M059J (cell line): ENCODE measurements at places on chromosomes 16 and 17.

- no peak for DNase-seq
Observed at GRCh38 chr17:57939797-57940196, 15.4 kb downstream of the CUEDC1 start.

- no peak for DNase-seq
Observed at GRCh38 chr17:52124993-52125392, 33.5 kb downstream of the CA10 start.

- no peak for DNase-seq
Observed at GRCh38 chr16:2852731-2853507, 5.1 kb downstream of the PRSS22 start.

GRCh38 chr17:64460955-64461354 is 12.0 kb downstream of the MILR1 start:
- DNase-seq: no peak

- no peak for DNase-seq
Observed at GRCh38 chr17:48725288-48726064, 2.5 kb downstream of the PRAC2 start.

- DNase-seq: no peak
Observed at GRCh38 chr16:3977376-3977775, 96.9 kb upstream of the CREBBP start.

DNA sequence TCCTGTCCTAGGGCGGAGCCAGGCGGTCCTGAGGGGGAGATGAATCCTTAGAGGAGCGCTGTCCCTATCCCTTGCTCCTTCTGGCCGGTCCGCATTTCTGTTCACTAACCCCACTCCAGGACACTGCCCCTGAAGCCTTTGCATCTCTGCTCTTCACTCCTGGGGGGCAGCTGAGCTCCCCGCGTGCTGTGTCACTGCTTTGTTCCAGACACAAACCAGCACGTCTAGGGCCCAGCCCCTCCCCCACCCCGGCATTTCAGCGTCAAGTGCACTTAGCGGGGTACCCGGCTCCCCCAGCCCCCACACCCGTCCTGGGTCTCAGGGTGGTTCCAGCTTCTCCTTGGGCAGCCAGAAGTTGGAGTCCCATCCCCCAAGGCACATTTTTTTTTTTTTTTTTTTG is 8.9 kb downstream of the CORO6 start:
- DNase-seq: no peak

GRCh38 chr16:27226476-27226875 is 23.1 kb downstream of the KDM8 start:
- no peak for DNase-seq

GRCh38 chr16:50696575-50697420 is 3.4 kb downstream of the NOD2 start:
- peak; percentile 89 for DNase-seq

- peak; percentile 98 for DNase-seq
Observed at GRCh38 chr17:72338847-72339790, 218.3 kb downstream of the SOX9 start.

- DNase-seq: no peak
Observed at GRCh38 chr17:72606656-72607055, 485.8 kb downstream of the SLC39A11 start.

- DNase-seq: no peak
Observed at GRCh38 chr16:57728336-57729181, 7.0 kb upstream of the KATNB1 start.

- no peak for DNase-seq
Observed at GRCh38 chr17:71477356-71477755, 643.5 kb upstream of the SOX9 start.

- no peak for DNase-seq
Observed at GRCh38 chr16:72173997-72174396, 2.0 kb upstream of the PMFBP1 start.

DNA sequence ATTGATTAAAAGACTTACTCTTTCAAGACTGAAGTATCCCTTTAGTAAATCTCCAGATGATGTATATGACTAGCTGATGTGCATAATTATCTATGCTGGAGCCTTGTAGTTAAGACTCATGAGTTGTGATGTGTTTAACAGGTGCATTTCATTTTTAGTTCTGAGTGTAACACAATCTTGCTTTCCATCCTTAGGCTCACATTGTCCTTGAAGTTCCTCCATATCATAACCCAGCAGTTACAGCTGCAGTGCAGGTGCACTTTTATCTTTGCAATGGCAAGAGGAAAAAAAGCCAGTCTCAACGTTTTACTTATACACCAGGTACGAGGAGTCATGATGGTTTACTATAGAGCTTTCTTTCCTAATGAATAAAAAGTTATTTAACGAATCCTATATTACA is 52.9 kb downstream of the ESRP2 start:
- no peak for DNase-seq

- no peak for DNase-seq
Observed at GRCh38 chr16:49504023-49504364, 130.4 kb downstream of the C16orf78 start.

- no peak for DNase-seq
Observed at GRCh38 chr16:22924492-22924891, 110.5 kb downstream of the HS3ST2 start.

GRCh38 chr17:63498626-63499195 is 21.9 kb downstream of the ACE start:
- peak; percentile 42 for DNase-seq

DNA sequence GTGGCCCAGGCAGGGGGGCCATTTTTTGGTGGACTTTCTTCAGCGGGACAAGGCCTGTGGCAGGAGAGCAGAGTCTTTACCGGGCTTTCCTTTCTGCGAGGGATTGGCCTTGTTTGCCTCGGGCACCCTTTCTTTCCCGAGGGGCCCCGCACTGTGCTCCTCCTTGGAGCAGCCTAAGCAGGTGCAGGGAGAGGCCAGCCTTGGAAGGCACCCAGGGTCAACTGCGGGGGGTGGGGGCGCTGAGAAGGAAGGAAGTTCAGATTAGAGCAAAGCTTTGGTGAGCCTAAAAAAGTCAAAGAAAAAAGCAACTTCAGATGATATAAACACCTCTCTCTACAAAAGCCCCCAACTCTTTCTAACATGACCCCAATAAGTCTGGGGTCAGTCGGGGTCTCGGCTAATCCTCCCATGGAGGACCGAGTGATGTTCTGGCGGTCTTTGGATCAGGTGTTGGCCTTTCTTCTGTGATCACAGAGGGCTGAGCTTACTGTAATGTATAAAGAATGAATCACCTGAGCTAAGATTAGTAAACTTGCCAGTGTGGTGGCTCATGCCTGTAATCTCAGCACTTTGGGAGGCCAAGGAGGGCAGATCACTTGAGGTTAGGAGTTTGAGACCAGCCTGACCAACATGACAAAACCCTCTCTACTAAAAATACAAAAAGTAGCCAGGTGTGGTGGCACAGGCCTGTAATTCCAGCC is 63.0 kb downstream of the PGS1 start:
- DNase-seq: no peak

DNA sequence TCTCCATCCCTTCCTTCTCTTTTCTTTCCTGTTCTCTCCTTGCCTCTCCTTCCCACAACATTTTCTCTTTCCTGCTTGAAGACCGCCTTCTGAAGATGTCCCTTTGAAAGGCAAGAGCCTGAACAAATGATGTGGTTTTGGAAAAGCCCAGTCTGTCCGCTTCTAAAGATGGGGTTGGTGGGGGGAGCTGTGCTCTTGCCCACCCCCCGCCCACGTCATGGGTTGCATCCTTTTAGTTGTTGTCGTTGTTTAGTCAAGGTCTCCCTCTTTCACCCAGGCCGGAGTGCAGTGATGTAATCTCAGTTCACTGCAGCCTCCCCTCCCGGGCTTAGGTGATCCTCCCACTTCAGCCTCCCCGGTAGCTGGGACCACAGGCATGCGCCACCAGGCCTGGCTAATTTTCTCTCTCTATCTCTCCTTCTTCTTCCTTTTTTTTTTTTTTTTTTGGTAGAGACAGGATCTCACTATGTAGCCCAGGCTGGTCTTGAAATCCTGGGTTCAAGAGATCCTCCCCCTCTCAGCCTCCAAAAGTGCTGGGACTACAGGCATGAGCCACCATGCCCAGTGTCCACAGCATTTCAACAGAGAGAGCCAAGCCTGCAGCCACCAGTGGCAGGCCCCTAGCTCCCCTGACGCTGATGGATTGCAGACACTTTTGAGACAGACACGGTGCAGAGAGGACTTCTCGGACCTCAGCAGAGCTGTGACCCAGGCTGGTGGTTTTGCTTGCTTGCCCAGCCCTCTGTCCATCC is 26.0 kb upstream of the CIBAR2 start:
- no peak for DNase-seq

DNA sequence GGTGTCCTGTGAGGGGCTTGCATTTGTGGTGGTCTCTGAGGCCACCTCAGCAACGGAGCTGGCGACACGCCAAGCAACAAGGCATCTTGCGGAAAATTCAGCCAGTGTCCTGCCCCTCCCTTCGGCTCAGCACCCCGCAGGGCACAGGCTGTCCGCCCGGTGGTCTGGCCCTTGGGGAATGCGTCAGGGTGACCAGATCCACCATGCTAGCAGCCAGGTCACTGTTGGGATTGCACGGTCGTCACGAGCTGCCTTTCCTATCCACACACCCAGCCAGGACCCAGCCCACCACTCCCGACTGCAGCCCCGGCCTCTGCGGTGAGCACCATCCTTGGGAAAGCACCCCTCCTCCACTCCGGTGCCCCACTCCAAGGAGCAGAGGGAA is 221.2 kb downstream of the NTN1 start:
- DNase-seq: no peak

GRCh38 chr16:20906341-20907255 is 6.0 kb downstream of the LYRM1 start:
- peak; percentile 92 for DNase-seq

GRCh38 chr16:67547423-67548264 is 14.7 kb upstream of the CTCF start:
- no peak for DNase-seq
